NCI-H1436 treated with DMSO at 0.1 percent for 48 hours (cell line): ENCODE measurements at places on chromosomes 5 and 9.

- DNase-seq = no peak
Observed at GRCh38 chr5:34411470-34412346, 244.4 kb upstream of the RAI14 start.

- no peak for DNase-seq
Observed at GRCh38 chr5:74761241-74761640, 5.7 kb downstream of the GFM2 start.

GRCh38 chr5:93330506-93330905 is 250.5 kb downstream of the NR2F1-AS1 start:
- DNase-seq = no peak

DNA sequence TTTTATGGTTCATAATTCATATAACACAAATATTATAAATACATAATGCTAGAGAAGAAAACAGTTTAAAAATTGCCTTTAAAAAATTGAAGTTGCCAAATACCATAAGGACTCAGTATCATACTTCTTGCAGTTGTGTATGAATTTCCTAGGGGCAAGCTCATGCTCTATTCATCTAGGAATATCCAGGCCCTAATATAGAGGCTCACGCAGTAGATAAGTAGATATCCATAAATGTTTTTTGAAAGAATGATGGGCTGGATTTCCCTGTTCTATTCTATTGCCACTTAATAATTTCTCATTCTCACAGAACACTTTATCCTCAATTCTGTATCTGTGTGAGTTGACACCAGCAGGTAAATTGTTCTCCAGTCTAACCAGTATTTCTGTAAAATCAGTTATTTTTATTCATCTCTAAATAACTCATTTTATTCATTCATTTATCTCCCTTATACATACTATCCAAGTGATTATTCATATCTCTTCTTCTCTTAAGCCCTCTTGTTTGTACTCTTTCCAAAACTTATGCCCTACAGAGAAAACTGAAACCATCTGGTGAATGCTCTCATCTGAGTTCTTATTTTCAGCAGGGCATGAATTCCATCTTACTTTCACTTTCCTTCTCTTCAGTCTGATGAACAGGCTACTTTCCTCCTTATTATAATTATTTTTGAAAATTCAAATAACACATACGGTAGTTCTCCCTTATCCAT is 97.1 kb downstream of the SLC44A1 start:
- no peak for DNase-seq

DNA sequence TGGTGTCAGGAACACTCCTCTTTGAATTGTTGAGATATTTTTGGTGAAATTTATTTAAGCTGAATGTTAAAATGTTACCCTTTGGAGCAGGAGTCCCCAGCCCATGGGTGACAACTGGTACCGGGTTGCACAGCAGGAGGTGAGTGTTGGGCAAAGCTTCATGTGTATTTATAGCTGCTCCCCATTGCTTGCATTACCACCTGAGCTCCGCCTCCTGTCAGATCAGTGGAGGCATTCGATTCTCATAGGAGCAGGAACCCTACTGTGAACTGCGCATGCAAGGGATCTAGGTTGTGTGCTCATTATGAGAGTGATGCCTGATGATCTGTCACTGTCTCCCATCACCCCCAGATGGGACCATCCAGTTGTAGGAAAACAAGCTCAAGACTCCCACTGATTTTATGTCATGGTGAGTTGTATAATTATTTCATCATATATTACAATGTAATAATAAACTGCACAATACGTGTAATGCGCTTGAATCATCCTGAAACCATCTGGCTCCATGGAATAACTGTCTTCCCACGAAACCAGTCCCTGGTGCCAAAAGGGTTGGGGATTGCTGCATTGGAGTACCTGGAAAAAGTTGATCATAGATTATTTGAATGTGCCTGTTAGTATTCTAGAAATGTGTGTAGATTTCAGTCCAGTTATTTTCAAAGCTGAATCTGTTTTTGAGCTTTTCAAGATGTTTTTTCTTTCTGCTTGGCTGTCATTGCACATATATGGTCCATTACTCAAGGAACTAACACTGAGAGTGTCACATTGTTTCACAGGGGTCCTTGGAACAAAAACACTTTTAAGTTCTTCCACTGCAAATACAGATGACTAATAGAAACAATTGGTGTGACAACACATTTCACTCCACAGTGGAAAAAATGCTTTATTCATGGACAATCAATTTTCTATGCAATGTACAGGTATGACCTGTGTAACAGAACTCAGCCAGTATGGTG is 104.6 kb upstream of the TNFAIP8 start:
- DNase-seq = no peak

GRCh38 chr9:88326936-88327335 is 61.3 kb upstream of the SPIN1 start:
- no peak for DNase-seq

GRCh38 chr5:104751969-104752368 is 1189.4 kb upstream of the NUDT12 start:
- DNase-seq = no peak

GRCh38 chr9:123174887-123175518 is 93.4 kb downstream of the STRBP start:
- DNase-seq = no peak

GRCh38 chr5:37197340-37198050 is 51.7 kb downstream of the CPLANE1 start:
- DNase-seq = no peak

- no peak for DNase-seq
Observed at GRCh38 chr9:109437286-109437685, 60.8 kb downstream of the PTPN3 start.

DNA sequence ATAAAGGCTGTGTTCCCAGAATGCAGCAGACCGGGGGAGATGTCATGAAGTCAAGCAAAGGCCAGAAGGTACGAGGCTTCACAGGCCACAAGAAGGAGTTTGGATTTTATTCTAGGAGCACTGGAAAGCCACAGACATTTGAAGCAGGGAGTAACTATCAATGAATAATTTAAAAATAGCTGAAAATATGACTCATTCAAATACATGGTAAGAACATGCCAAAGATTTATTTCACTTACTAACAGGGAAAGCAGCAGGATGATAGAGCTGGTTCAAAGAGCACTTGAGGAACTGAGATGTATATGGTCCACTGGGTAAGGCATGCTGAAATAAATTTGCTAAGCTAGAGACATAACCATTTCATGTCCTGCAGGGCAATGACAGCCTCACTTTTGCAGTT is 53.2 kb downstream of the MSX2 start:
- no peak for DNase-seq

DNA sequence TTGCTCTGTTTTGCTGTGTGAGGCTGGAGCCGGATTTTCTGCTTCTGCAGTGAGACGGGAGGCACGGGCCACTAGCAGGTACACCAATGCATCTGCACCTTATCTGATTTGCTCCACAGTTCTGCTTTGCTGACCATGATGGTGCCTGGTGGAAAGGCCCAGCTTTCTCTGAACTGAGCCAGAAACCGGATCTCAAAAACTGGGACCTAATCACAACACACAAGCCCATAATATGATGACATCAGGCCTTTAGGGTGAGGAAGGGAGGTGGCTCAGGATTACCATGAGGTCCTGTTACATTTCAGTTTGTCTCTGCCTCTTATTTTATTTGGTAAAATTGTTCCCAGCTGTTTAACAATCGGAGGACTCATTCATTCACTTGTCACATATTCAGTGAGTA is 49.8 kb downstream of the FGF1 start:
- DNase-seq = no peak

DNA sequence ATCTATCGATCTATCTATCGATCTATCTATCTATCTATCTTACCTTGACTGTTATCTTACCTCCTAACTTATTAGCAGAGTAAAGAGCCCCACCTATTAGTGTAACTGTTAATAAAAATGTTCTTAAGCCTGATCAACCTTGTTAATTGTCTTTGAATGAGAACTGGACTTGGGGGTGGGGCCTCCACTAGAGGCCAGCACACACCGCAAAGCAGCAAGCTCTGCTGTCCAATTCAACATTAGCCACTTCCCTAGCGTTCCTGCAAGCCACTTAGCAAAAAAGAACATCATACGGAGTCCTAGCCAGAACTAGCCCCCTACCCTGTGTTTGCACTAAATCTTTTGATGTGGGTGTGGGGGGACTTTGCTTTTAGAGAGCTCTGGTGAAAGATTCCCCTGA is 515.8 kb downstream of the KDM4C start:
- DNase-seq = no peak

DNA sequence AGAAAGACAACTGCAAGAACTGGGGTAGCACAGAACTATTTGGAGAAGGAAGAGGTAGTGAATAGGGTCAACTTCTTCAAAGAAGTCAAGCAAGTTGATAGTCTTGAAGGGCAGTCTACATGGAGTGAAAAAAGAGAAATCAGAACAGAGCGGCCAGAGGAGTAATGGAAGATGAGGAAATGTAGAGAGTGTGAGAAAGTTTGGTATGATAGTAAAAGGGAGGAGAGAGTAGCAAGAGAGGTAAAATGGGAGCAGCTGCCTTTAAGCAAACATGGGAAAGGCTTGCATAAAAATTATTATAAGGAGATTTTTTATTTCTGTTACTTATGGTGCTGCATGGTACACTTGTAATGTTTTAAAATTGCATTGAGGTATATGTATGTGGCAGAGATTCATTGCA is 6.8 kb downstream of the ITGA2 start:
- no peak for DNase-seq

- no peak for DNase-seq
Observed at GRCh38 chr5:159217236-159217635, 7.9 kb upstream of the RNF145 start.

DNA sequence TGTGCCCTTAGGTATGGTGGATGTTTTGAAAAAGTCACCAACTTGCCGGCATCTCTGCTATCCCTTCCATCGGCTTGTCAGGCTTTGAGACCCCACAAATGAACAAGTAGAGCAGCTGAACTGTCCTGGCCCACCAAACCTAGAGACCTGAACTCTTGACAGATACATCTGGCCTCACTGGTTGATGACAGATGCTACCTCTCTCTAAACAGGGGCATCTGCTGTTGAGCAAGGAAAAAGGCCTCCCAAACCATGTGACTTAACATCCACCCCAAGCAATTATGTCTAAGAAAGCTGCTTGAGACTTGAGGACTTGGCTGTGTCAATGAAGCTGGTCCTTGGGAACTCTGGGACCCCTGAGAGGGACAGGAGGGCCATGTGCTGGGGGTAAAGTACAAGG is 2.3 kb downstream of the CCNI2 start:
- DNase-seq = no peak

GRCh38 chr5:14445013-14445412 is 136.6 kb upstream of the OTULINL start:
- no peak for DNase-seq

DNA sequence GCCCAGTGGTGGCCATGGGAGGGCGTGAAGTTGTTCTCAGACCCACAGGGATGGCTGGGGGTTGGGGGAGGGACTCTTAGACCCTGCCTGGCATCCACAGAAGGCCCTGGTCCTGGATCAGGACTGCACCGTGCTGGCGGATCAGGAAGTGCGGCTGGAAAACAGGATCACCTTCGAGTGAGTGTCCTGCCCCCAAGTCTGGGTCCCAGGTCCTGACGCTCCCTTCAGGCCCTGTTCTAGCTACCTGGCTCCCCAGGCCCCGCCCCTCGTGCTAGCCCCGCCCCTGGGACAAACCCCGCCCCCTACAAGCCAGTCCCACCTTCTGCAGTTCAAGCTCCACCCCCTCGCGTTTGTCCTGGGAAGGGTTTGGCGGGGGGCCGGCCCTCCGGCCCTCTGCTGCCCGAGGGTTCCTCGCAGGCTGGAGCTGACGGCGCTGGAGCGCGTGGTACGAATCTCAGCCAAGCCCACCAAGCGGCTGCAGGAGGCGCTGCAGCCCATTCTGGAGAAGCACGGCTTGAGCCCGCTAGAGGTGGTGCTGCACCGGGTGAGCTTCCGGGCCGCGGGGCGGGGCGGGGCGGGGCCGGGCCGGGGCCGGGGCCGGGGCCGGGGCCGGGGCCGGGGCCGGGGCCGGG is 12.9 kb downstream of the RGS14 start:
- peak; percentile 30 for DNase-seq

DNA sequence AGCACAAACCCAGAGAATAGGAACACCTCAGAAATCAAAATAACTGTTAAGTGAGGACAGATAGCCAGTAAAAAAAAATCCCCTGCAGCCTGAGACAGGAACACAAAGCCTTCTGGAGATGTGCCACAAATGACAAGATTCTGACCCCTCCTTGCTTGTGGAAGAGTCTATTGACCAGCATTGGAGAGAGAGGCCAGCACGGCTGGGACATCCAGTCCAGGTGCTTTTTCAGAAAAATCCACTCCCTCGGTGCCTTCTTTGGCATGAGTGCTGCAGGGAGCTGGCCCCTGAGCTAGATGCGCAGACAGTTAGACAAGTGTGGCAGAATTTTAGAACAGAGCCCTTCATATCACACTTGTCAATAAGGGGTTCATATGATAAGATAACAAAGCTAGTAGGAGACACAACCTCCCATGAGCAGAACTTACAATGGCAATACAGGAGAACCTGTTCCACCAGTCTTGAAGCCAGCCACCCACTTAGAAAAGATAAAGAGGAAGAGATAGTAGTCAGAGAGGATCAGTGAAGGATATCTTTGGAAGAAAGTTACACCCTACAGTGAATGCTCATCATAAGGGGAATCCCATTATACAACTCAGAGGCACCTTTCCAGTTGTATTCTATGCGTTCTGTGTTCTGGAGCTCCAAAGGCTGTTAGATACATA is 298.4 kb downstream of the TLE1 start:
- no peak for DNase-seq

GRCh38 chr5:147413266-147413665 is 96.6 kb downstream of the DPYSL3 start:
- DNase-seq = no peak

GRCh38 chr5:124726631-124727362 is 19.6 kb downstream of the ZNF608 start:
- DNase-seq = no peak

DNA sequence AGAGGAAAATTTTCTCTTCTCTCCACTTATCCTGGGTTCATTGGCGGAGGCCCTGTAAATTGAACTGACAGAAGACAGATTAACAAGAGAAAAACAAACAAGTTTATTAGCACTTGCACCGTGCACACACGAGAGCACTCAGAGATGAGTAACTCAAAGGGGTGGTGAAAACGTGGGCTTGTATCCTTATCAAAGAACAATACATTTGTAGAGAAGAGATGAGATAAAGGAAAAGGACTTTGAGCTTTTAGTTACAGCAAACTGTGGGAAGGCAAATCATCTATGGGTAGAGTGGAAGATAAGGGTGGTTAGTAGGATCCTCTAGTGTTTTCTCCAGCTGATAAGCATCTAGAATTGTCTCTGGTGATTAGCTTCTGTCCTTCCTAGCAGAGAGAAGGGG is 44.4 kb upstream of the ROR2 start:
- DNase-seq = no peak

GRCh38 chr9:118522093-118523028 is 818.2 kb downstream of the TLR4 start:
- DNase-seq = no peak

GRCh38 chr5:173686950-173687349 is 70.5 kb upstream of the BOD1 start:
- DNase-seq = no peak
